HCT116 (cell line): ENCODE measurements at places on chromosomes 2 and 18. TPM values are rescaled to one million over a fixed set of nuclear protein-coding genes. Genes with fewer than 3 reads are reported as not detected.

Gene PSTPIP2
- total RNA-seq = 20.0 TPM

Gene PSMA8
- total RNA-seq = not detected

Gene SESTD1
- 26.6 TPM for total RNA-seq

GRCh38 chr2:207970147-207970825 lies 55.0 kb downstream of the PLEKHM3 start:
- no peak overlapping the region for H3K27ac ChIP-seq
- DNase-seq = no peak
- no peak overlapping the region for H3K4me3 ChIP-seq
- H3K36me3 ChIP-seq = no peaks in the 10 kb centered on the region
- no peaks in the 10 kb centered on the region for H3K27me3 ChIP-seq
- H3K4me1 ChIP-seq = no peaks in the 10 kb centered on the region

DNA sequence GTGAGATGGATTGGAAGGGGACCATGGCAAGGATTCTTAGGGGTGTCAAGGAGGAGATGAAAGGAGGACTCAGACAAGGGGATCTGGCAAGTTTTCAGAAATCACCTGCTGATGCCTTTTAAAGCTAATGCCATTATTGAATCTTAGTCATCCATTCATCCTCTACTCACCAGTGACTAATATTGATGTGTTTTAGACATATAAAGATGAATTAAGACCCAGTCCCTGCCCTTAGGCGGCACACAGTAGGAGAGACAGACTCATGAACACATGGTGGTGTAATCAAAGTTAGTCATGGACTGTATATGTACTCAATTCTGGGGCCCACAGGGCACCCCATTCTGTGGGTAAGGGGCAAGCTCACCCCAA lies 56.5 kb upstream of the ATL2 start:
- no peaks in the 10 kb centered on the region for H3K36me3 ChIP-seq
- DNase-seq = peak; percentile 71
- no peaks in the 10 kb centered on the region; the same call in 1 of the 2 replicates for H3K27me3 ChIP-seq
- H3K4me1 ChIP-seq = peaks cover 16% of the 10 kb centered on the region
- no peak overlapping the region for H3K27ac ChIP-seq

DNA sequence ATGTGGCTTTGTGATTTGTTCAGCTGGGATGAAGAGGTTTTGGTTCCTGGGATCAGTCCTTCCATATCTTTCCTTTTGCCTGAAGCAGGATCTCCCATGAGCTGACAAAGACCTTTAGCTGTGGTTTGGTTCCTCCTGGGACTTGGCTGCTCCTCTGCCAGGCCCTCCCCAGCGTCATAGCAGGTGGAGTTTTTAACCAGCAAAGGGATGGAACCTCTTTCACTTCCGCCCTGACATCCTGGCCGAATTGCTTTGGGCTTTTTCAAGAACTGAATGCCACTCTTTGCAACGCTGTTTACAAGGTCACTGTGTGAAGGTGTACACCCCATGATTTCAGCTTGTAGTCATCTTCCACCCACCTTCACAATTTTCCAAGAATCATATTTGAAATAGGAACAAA lies 390 bp downstream of the PCARE start:
- DNase-seq = no peak
- no peaks in the 10 kb centered on the region for H3K4me1 ChIP-seq
- H3K36me3 ChIP-seq = no peaks in the 10 kb centered on the region
- H3K4me3 ChIP-seq = no peak overlapping the region
- H3K27ac ChIP-seq = no peak overlapping the region

GRCh38 chr18:8615397-8616027 lies 6.3 kb downstream of the RAB12 start:
- no peak overlapping the region for H3K27ac ChIP-seq
- peaks cover 9% of the 10 kb centered on the region; the same call in 1 of the 2 replicates for H3K4me1 ChIP-seq
- no peak overlapping the region for H3K4me3 ChIP-seq
- no peak for DNase-seq

GRCh38 chr2:109162999-109163398 lies 34.0 kb downstream of the SH3RF3 start:
- H3K27me3 ChIP-seq = peaks cover 19% of the 10 kb centered on the region; the same call in 1 of the 2 replicates
- no peaks in the 10 kb centered on the region for H3K36me3 ChIP-seq
- H3K4me3 ChIP-seq = no peak overlapping the region
- no peak overlapping the region for H3K27ac ChIP-seq
- no peak for DNase-seq
- H3K4me1 ChIP-seq = no peaks in the 10 kb centered on the region

DNA sequence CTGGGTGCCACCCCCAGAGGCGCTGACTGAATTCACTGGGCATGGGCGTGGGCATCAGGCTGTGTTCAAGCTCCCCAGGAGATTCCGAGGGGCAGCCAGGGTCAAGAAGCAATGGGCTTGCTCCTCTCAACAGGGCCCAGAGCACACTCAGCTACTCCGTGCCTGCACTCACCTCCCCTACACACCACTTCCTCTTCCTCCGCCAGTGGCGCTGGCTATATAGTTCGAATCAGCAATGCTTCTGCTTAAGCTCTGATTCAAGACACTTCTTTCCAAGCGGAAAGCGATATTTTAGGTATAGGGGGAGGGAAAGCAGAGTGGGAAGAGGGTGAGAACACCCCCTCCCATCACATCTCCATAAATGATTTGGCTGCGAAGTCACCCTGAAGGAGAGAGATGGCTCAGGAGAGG lies 42.1 kb downstream of the CRACDL start:
- no peaks in the 10 kb centered on the region for H3K4me1 ChIP-seq
- H3K27ac ChIP-seq = no peak overlapping the region
- no peaks in the 10 kb centered on the region for H3K27me3 ChIP-seq

DNA sequence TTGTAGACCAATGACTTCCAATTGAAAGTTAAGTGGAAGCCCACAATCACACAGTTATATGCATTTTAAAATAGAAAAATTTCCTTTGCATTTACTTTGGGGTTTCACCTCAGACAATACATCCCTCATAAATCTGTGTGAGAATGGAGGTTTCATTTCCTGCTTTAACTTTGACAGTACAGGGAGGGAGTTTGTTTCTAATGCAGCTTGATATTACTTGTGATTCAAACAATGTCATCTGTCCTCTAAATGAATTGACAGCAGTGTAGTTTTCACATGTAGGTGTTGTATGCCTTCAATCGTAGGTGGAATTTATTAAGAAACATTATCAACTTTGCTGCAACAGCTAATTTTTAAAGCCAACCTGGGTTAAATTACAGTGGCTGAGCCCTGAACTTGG lies 75.2 kb downstream of the TMEFF2 start:
- no peaks in the 10 kb centered on the region for H3K4me1 ChIP-seq
- no peaks in the 10 kb centered on the region for H3K36me3 ChIP-seq
- H3K4me3 ChIP-seq = no peak overlapping the region
- no peaks in the 10 kb centered on the region for H3K27me3 ChIP-seq
- H3K27ac ChIP-seq = no peak overlapping the region

DNA sequence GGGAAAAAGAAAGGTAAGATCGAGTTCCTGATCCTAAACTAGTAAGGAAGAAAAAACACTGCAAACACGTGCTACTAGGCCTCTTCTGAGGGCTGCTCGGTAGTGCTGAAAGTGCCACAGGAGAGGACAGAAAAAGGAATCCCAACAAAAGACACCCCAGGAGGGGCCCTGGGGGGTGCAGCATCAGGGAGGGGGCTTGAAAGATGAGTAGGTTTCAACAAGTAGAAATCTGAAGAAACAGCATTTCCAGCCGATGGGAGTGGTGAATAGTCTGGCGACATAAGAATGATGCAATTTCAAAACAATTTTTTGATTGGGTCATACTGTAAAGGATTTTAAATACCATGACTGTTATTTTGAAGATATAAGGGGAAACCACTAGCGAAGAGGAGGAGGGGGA lies 98.6 kb downstream of the NOL10 start:
- H3K4me1 ChIP-seq = no peaks in the 10 kb centered on the region
- DNase-seq = no peak
- no peak overlapping the region for H3K4me3 ChIP-seq
- no peak overlapping the region for H3K27ac ChIP-seq
- peaks cover 14% of the 10 kb centered on the region for H3K36me3 ChIP-seq

- DNase-seq = no peak
- H3K27me3 ChIP-seq = no peaks in the 10 kb centered on the region
- H3K27ac ChIP-seq = peak overlapping the region; percentile 100
- peaks cover 8% of the 10 kb centered on the region; the same call in 1 of the 2 replicates for H3K36me3 ChIP-seq
- H3K4me3 ChIP-seq = peak overlapping the region; percentile 88
- H3K4me1 ChIP-seq = peaks cover 32% of the 10 kb centered on the region
Observed at GRCh38 chr2:70087702-70088597, 673 bp downstream of the PCBP1 start.

GRCh38 chr2:161004379-161004778 lies 155.8 kb upstream of the TANK start:
- no peaks in the 10 kb centered on the region for H3K4me1 ChIP-seq
- H3K36me3 ChIP-seq = no peaks in the 10 kb centered on the region
- H3K27ac ChIP-seq = no peak overlapping the region
- no peaks in the 10 kb centered on the region for H3K27me3 ChIP-seq
- no peak overlapping the region for H3K4me3 ChIP-seq

GRCh38 chr2:62808554-62808953 lies 103.0 kb downstream of the EHBP1 start:
- DNase-seq = no peak
- H3K4me3 ChIP-seq = no peak overlapping the region
- H3K36me3 ChIP-seq = no peaks in the 10 kb centered on the region
- H3K27me3 ChIP-seq = no peaks in the 10 kb centered on the region
- H3K4me1 ChIP-seq = peaks cover 24% of the 10 kb centered on the region

- H3K27me3 ChIP-seq = peaks cover 11% of the 10 kb centered on the region; the same call in 1 of the 2 replicates
- H3K4me3 ChIP-seq = no peak overlapping the region
- DNase-seq = no peak
Observed at GRCh38 chr2:108969856-108970255, 19.2 kb downstream of the EDAR start.

DNA sequence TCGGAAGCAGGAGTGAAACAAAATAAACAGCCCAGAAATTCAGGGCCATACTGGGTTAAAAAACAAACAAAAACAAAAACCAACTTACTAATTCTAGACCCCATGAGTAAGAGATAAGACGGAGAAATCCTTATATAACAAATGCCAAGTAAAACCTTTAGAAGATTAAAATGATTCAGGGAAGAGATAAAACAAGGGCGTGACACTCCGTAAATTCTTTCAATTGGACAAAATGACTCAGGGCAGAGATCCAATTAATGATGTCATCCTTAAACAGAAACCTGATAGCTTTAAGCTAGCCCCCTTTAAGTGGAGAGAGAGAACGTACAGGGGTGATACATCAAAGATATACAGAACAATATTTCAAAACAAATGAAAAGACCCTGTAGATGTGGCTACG lies 317.4 kb downstream of the NBAS start:
- H3K36me3 ChIP-seq = no peaks in the 10 kb centered on the region
- no peaks in the 10 kb centered on the region for H3K4me1 ChIP-seq
- H3K4me3 ChIP-seq = no peak overlapping the region
- H3K27me3 ChIP-seq = no peaks in the 10 kb centered on the region
- no peak overlapping the region for H3K27ac ChIP-seq

DNA sequence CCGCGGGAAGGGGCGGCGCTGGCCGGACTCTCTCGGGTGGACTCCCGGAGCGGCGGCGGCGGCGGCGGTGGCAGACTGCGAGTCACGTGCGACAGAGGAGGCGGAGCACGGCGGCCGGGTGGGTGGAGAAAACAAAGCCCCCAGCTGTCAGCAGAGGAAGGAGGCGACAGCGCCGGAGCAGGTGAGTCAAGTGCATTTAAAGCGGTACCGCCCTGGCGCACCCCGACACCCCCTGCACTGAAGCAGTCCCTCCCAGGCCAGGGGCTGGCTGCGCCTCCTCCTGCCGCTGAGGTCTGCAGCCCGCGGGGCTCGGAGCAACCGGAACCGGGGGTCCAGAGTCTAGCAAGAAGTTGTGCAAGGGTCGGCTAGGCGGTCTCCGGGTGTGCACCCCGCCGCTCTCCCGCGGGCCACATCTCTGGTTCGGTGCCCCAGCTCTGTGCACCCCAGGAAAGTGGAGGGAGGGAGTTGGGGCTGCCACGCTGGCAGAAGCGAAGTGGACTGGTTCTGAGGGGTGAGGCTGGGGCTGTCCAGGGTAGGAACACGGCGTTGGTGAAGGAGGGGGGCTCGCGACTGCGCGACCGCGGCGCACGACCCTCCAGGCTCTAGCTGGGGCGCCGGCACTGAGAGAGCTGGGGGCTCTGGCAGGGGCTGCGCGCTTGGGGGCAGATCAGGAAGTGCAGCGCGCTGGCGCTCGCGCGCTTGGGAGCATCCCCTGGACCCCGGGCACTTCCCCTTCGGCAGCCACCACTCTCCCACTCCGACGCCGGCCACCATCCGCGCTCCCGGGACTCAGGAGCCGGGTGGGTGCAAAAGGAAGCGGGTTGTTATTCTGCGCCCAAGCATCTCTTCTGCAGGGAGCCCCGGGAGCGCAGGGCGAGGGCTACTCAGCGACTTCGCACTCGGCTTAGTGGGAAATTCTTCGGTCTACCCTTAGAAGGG lies 64.0 kb upstream of the MAPRE2 start:
- peak overlapping the region; percentile 67 for H3K4me3 ChIP-seq
- peaks cover 55% of the 10 kb centered on the region for H3K4me1 ChIP-seq
- no peaks in the 10 kb centered on the region for H3K27me3 ChIP-seq
- no peaks in the 10 kb centered on the region for H3K36me3 ChIP-seq

GRCh38 chr18:5451871-5452270 lies 91.9 kb downstream of the EPB41L3 start:
- H3K4me3 ChIP-seq = no peak overlapping the region
- no peaks in the 10 kb centered on the region for H3K27me3 ChIP-seq

DNA sequence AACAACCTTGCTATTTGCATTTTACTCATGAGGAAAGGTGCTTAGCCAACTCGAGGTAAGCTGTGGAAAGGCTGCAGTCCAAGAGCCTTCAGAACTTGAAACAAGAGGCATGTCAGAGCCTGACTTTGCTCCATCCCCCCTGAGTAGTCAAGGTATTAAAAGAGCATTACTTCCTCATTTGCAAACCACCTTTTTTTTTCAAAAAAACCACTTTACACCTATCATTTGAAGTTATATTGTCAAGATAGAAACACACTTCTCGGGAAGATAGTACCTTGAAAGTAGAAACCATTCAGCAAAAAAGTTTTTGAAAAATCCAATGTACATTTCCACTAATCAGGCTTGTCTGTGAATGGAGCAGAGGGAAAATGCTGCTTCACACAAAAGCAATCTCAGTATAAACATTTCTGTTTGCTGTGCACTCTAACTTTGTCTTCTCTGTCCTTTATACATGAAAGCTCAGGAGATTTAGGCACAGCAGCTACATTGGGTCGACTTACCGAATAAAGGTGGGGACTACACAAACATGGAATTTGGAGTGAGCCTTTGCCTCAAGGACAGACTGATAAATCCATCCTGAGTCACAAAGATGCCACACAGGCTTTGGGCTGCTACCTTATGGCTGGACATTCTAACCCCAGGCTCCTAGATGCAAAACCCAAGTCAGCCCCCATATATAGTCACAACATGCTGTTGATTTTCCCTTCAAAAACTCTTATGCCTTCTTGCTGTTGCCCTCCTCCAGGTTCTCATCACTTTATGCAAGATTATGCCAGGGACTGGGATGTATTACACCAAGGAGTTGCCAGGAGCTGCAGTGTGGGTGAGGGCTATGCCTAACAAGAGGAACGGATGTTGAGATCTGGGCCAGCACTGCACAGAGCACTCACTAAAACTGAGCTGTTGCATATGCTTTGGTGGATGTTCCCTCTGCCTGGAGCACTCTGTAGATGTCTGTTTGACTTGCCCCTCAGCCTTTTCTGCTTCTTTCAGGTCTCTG lies 41.4 kb upstream of the EML4 start:
- H3K36me3 ChIP-seq = no peaks in the 10 kb centered on the region
- H3K4me1 ChIP-seq = peaks cover 6% of the 10 kb centered on the region
